Colonic mucosa (tissue), 4 donors: ENCODE measurements at places on chromosomes 2 and 18. TPM values are rescaled to one million over a fixed set of nuclear protein-coding genes. Genes with fewer than 3 reads are reported as not detected.

Gene UGT1A5
- total RNA-seq: 1.1 TPM

Gene G6PC2
- not detected for total RNA-seq

Gene CPO
- not detected for total RNA-seq

Gene BOLL
- not detected for total RNA-seq

Gene PARD6G
- 1.2 TPM for total RNA-seq

Gene ATL2
- total RNA-seq: 66.5 TPM

GRCh38 chr2:186187854-186188253 is 298.2 kb upstream of the ZC3H15 start:
- no peak overlapping the region for H3K27ac ChIP-seq
- H3K27me3 ChIP-seq: no peaks in the 10 kb centered on the region
- no peaks in the 10 kb centered on the region for H3K4me1 ChIP-seq
- H3K4me3 ChIP-seq: no peak overlapping the region
- no peak for DNase-seq

GRCh38 chr18:24396082-24396633 is 1.5 kb downstream of the OSBPL1A start:
- no peak for DNase-seq
- no peak overlapping the region for H3K4me3 ChIP-seq
- H3K27me3 ChIP-seq: no peaks in the 10 kb centered on the region
- no peak overlapping the region for H3K27ac ChIP-seq
- no peaks in the 10 kb centered on the region for H3K4me1 ChIP-seq

DNA sequence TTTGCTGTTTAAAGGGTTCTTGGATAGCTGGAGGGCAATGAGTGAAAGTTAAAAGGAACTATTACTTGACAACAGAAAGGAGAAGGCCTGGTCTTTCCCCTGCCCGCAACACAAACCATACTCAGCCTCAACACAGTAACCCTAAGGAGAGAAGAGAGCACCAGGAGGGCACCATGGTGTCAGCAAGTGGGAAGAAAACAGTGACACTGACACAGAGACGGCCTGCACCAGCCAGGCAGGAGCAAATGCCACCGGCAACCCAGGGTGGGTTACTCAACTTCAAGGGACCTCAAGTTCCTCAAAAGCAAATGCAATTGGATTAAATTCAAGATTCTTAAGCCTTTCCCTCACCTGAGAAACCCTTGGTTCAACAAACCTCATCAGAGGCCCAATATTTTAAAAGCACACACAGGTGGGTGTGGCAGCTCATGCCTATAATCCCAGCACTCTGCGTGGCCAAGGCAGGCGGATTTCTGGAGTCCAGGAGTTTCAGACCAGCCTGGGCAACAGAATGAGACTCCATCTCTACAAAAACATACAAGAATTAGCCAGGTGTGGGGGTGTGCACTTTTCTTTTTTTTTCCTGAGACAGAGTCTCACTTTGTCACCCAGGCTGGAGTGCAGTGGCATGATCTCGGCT is 52.3 kb downstream of the TFCP2L1 start:
- H3K4me3 ChIP-seq: no peak overlapping the region
- H3K4me1 ChIP-seq: no peaks in the 10 kb centered on the region
- H3K27ac ChIP-seq: no peak overlapping the region
- no peaks in the 10 kb centered on the region for H3K36me3 ChIP-seq
- DNase-seq: no peak
- no peaks in the 10 kb centered on the region for H3K27me3 ChIP-seq

DNA sequence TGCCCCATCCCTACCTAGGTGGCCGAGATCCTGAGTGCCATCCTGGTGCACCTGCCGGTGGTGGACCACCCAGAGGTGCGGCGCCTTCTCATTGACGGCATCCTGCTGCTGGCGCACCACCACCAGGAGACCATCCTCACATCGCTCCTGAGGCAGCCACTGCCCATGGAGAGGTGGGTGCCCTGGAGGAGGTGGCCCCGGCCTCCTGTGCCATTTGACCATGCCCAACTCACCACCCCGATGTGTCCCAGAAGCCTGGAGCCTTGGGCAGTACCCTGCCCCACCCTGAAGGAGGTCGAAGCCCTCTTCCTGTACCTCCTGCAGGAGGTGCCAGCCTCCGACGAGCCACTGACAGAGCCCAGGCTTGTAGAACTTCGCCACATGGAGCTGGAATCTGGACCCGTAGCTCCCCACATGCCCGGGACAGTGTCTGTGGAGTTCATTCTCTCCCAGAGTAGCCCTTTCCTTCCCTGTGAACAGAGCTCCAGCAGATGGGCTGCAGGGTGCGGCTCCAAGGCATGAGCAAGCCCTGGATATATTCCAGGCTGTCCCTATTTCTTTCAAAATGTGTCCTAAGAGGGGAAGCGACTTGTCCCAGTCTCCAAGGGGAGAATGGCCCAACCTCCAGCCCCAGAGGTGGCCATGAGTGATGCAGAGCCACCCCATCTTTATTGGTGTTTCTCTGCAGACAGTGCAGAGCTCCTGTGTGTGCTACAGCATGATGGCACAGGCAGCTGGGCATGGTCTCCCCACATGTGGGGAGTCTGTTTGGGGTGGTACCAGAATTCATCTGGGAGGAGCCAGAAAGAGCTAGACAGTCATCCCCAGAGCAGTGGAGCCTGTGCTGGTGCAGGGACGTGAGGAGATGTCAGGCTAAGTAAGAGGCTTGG is 34.2 kb downstream of the HJURP start:
- H3K27ac ChIP-seq: no peak overlapping the region
- no peaks in the 10 kb centered on the region for H3K27me3 ChIP-seq
- DNase-seq: no peak
- H3K4me3 ChIP-seq: no peak overlapping the region
- H3K4me1 ChIP-seq: no peaks in the 10 kb centered on the region

DNA sequence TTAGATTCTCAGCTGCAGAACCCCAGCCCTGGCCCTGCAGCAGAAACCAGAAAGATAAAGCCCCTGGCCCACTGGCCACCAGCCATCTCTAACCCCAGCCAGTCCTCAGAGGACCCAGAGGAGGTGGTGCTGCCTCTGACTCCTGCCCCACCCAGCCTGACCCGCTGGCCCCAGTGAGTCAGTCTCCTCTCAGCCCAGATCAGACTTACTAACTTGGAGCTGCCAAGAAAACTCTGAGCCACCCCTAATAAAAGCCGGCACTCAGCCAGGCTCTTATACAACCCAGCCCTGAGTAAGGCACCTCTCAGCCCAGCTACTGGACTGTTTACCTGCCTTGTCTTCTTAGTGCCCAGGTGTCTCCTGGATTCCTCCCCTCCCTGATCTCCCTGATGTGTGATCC is 2.0 kb downstream of the SLC14A2 start:
- peak overlapping the region; percentile 27 for H3K27ac ChIP-seq
- no peaks in the 10 kb centered on the region for H3K36me3 ChIP-seq
- H3K27me3 ChIP-seq: no peaks in the 10 kb centered on the region
- peak; percentile 90 for DNase-seq

DNA sequence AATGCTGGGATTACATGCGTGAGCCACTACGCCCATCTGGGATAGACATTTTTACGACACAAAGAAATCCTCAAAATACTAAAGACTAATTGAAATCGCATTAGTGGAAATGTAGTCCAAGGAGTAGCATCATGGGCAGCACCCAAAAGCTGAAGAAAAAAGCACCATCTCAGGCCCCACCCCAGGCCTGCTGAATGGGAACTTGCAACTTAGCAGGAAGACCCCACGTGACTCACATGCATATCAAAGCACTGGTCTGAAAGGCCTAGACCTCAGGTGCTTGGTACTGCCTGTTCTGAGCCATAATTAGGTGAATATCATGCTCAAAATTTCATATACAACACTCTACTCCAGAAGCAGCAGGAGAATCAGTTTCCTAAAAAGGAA is 28.9 kb downstream of the SPRED2 start:
- no peaks in the 10 kb centered on the region for H3K36me3 ChIP-seq
- no peak overlapping the region for H3K27ac ChIP-seq
- no peak for DNase-seq

DNA sequence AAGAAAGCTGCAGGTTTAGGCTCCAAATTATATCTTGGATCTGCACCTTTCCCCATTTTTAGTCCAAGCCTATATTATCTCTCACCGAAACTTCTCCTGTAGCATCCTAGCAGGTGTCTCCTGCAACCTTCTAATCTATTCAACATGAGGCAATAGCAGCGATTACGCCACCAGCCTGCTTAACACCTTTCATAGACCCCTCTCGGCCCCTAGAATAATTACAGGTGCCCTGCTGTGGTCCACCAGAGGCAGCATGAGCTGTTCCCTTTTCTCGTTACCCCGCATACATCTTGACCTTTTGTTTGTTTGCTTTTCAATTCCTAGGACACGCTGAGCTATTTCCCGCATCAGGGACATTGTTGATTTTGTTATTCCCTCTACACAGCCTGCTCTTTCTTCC is 361.9 kb downstream of the CYRIA start:
- H3K4me1 ChIP-seq: no peaks in the 10 kb centered on the region
- H3K4me3 ChIP-seq: no peak overlapping the region
- H3K27me3 ChIP-seq: no peaks in the 10 kb centered on the region
- no peak overlapping the region for H3K27ac ChIP-seq
- DNase-seq: no peak

DNA sequence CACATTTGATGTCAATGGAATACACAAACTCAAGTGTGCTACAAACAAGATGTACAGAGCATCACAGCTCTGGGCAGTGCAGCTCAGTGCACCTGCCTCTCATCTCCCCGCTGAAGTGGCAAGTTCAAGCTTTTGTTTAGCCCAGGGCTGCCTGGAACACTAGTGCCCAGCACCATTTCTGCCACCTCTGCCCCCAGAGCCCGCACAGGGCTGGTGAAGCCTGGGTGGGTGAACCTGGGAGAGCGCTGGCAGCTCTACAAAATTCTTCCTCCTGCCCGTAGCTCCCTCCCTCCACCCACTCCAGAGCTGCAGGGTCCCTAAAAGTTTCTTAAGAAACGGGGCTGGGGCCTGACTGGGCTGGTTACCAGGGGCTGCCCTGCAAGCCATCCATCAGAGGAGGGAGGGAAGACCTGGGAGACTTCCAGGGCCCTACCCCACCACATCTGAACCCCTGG is 1.5 kb downstream of the HES6 start:
- no peaks in the 10 kb centered on the region for H3K36me3 ChIP-seq
- H3K4me1 ChIP-seq: peaks cover 13% of the 10 kb centered on the region
- H3K27ac ChIP-seq: no peak overlapping the region
- peaks cover 3% of the 10 kb centered on the region for H3K27me3 ChIP-seq
- no peak overlapping the region for H3K4me3 ChIP-seq

DNA sequence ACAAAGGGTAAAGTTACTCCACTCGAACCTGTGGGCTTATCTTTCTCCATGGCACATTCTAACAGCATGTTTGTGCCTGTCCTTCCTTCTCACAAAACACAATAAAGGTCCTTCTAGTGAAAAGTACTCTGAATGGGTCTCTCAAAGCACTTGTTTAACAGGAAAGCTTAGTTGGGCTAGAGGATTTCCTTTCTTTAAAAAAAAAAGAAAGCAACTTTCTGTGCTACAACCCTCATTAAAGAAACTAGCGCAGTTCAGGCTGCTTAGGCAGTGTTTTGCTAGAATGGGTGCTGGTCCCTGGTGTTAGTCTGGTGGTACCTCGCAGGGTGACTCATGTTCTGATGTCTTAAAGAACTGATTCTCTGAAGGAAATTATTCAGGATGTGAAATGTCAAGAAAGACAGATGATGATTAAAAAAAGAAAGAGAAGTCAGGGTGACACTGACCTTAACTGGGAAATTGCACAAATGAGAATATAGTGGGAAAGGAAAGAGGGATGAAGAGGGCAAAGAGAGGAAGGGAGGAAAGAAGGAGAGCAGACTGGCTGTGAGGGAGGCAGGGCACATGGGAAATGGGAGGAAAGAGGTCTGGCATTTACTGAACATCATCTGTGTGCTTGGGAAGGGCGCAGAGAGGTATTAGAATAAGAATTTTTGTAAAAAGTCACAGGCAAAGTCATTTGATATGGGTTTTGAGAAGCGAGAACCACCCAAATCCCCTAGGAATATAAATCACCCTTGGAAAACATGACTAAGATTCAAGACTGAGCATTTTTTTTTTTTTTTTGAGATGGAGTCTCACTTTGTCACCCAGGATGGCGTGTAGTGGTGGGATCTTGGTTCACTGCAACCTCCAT is 74.9 kb downstream of the ATP8B1 start:
- no peak overlapping the region for H3K4me3 ChIP-seq
- H3K27me3 ChIP-seq: no peaks in the 10 kb centered on the region
- H3K27ac ChIP-seq: peak overlapping the region; percentile 76
- peak; percentile 13 for DNase-seq

DNA sequence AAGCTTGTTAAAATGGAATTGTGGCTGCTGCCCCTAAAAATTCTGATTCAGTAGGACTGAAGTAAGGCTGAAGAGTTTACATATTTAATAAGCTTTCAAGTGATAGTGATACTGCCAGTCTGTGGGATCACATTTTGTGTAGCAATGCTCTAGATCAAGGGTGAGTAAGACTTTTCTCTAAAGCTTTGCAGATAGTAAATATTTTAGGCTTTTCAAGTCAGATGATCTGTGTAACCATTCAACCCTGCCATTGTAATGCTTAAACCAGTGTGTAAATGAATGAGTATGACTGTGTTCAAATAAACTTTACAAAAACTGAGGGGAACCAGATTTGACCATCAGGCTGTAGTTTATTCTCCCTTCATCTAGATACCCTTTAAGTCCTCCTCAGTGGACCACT is 92.7 kb downstream of the PIK3C3 start:
- H3K4me3 ChIP-seq: no peak overlapping the region
- H3K27me3 ChIP-seq: no peaks in the 10 kb centered on the region
- H3K4me1 ChIP-seq: no peaks in the 10 kb centered on the region
- H3K27ac ChIP-seq: no peak overlapping the region
- no peak for DNase-seq
- H3K36me3 ChIP-seq: no peaks in the 10 kb centered on the region

- no peak for DNase-seq
- no peaks in the 10 kb centered on the region for H3K36me3 ChIP-seq
- no peaks in the 10 kb centered on the region for H3K4me1 ChIP-seq
- H3K27ac ChIP-seq: no peak overlapping the region
- H3K4me3 ChIP-seq: no peak overlapping the region
These were observed 37.9 kb downstream of the RBBP8 start for GRCh38 chr18:22971038-22971437.

GRCh38 chr2:111967018-111967417 is 68.6 kb downstream of the MERTK start:
- H3K36me3 ChIP-seq: no peaks in the 10 kb centered on the region
- no peak overlapping the region for H3K27ac ChIP-seq
- H3K4me3 ChIP-seq: no peak overlapping the region
- H3K27me3 ChIP-seq: no peaks in the 10 kb centered on the region
- no peak for DNase-seq

- H3K36me3 ChIP-seq: no peaks in the 10 kb centered on the region
- peaks cover 4% of the 10 kb centered on the region for H3K4me1 ChIP-seq
- H3K4me3 ChIP-seq: peak overlapping the region; percentile 80
- peak overlapping the region; percentile 84 for H3K27ac ChIP-seq
- H3K27me3 ChIP-seq: no peaks in the 10 kb centered on the region
These were observed 575 bp downstream of the TMEM150A start for GRCh38 chr2:85601771-85602475.

DNA sequence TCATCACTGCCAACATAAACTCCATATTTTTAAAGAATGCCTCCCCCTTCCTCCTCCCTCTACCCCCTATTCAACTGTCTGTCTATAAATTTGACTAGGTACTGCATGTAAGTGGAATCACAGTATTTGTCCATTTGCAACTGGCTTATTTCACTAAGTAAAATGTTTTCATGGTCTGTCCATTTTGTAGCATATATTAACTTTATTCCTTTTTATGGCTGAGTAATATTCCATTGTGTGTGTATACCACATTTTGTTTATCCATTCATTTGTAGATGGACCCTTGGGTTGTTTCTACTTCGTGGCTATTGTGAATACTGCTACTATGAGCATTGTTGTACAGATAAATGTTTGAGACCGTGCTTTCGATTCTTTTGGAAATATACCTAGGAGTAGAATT is 10.7 kb downstream of the SEH1L start:
- H3K36me3 ChIP-seq: no peaks in the 10 kb centered on the region
- H3K4me1 ChIP-seq: no peaks in the 10 kb centered on the region
- H3K27ac ChIP-seq: no peak overlapping the region

GRCh38 chr2:24742730-24743129 is 50.5 kb downstream of the PTRHD1 start:
- no peaks in the 10 kb centered on the region for H3K4me1 ChIP-seq
- H3K27ac ChIP-seq: no peak overlapping the region
- DNase-seq: no peak
- no peak overlapping the region for H3K4me3 ChIP-seq
